ENCODE measurements at places on chromosomes 4 and X. TPM values are rescaled to one million over a fixed set of nuclear protein-coding genes. Genes with fewer than 3 reads are reported as not detected.

- DNase-seq, result no peak
Observed at GRCh38 chr4:53804719-53805118, 213.4 kb upstream of the LNX1 start.

DNA sequence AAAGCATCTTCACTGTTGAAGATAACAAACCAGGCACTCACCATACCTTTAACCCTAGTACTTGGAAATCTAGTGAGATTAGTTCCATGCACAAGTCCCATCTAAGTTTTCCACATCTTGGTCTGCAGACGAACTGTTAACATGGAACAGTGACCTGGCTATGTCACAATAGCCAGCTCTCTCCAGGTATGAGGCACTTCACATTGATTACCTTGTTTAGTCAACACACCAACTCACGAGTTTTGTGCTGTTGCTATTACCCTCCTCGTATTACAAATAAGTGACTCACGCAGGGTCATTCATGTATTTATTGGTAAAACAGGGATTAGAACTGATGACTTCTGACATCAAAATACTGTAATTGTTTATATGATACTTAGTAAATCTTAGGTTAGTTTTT lies 36.4 kb upstream of the FRAS1 start:
- DNase-seq, result no peak

DNA sequence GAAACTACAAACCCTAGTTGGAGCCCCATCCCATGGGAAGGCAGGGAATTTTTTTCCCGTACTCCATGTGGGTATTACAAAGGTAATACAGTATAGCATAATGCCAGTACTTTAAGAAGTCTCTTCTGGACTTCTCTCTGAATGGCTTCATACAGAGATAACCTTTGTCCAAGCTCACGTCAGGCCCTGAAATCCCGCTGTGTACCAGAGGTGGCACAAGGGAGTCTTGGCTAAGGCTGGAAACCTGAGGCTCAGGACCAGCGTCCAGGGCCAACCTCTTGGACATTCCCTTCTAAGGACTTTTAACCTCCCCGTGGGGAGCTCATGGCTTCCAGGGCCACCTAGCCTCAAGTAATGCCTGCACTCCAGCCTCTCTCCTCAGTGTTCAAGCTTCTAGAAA lies 338.9 kb upstream of the FAM241A start:
- no peak for DNase-seq

DNA sequence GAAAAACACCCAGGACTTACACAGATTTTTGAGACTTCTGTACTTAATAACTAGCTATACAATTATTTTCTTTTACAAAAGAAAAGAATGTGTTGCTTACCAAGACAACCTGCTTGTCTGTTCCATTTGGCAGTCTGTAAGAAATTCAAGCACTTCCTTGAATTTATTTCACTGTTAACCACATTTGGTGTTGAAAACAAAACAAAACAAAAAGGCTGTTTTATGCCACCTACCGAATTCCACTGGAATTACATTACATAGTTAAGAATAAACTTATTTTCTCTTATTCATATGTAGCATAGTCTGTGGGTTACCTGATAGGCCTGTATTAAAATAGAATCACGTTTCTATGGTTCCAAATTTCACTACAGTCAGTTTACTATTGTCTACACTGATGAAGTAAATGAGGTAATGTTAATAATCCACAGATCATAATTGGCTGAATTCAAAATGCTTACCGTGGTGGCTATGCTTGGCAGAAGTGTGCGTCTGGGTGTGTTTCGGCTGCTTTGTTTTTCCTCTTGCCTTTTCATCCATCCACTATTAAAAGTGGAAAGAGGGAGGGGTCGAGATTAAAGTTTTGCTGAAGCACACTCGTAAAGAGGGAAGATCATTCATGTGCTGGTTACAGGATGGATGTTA lies at the start of gene TLR1:
Gene TLR1, minus strand, starts transcription at position 138 of the 642 bp plus-strand sequence. CDS start 5,960 bp downstream, outside the sequence.
- no peak for DNase-seq

DNA sequence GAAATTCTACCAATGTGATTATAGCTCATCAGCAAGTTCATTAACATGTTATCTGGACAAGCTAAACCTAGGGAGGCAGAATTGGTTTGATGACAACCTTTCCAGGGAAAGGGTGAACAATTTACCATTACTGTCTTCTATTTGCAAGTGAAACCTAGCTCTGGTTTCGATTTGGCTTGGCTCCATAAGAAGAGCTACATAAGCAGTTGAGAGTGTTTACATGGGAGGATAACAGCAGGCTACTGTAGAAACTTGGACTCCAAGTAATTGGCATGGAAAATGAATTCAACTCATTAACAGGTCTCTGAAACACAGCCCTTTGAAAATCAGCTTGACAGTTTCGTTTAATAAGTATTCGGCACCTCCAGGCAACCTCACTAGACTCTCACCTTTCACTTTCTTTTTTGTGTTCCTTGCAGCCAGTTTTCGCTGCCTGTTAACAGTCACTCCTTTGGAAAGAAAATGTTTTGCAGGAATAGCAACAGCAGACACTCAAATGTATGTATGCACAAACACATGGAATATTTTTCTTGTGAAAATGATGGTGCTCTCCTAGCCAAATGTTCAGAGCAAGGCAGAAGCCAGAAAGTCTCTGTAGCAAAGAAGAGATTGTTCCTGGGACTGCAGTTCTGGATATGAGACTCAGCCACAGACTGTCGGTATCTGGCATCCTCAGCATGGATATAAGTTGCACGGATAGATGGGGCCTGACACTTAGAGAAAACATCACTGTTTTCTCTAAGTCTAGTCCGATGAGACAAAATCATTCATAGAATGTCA lies 27.5 kb downstream of the POU3F4 start:
- no peak for DNase-seq

DNA sequence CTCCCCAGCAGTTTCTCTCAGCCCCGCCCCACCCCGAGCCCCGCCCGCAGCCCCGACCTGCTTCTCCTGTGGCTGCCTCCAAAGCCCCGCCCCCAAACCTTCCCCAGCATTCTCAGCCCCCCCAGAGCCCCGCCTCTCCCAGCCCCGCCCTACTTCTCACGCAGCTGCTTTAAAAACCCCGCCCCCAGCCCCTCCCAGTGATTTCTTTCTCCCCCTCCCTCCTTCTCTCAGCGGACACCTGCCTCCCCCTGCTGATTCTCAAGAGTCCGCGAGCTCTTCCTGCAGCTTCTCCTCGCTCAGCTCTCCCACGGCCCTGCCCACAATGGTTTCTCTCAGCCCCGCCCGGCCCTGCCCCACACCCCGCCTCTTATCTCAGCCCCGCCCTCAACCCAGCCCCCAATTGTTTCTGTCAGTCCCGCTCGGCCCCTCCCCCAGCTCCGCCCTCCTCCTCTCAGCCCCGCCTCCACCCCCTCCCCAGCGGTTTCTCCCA lies 636 bp upstream of the EOLA1 start:
- peak; percentile 93 for DNase-seq

DNA sequence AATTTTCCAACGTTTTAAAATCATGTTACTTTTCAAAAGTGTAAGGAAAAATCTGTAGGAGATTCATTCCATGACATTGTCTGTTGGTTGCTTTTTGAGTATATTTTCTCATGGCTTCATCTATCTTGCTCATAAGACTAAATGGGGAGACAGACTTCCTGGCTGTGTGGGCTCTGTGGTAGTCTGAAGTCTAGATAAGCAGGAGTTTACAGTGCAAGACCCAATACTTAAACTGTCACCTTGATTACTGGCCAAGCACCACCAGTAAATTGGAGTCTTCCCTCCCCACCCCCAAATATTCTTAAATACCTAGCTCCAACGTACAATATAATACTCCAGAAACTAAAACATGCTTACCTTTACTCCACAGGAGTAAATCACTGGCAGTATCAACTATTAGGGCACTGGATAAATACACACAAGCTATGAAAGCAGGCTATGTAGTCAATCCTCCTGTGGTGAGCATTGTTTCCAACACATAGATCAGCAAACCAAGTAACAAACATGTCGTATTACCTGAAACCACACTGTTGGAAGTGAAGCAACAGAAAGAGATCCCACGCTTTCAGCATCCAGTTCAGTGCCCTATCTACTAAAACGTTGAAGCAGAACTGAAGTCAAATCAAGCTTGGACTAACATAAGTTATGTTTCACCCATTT lies 6.2 kb downstream of the HNRNPD start:
- DNase-seq, result no peak

DNA sequence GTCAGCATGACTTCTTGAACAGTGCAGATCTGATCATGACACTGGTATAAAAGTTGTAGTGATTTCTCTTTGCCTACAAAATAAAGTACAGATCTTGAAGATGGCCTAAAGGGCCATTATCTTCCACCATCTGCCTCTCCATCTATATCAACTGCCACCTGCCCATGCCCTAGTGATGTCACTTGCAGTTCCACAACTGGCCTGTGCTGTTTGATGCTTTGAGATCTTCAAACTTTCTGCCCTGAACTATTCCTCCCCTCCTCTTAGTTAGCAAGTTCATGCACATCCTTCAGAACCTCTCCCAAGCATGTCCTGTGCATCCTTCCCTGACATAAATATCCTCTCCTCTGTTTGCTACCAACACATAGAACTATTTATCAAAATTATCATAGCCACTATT lies 217.0 kb downstream of the SOWAHB start:
- DNase-seq, result no peak

- no peak for DNase-seq
Observed at GRCh38 chr4:610411-611261, 14.7 kb upstream of the PDE6B start.

DNA sequence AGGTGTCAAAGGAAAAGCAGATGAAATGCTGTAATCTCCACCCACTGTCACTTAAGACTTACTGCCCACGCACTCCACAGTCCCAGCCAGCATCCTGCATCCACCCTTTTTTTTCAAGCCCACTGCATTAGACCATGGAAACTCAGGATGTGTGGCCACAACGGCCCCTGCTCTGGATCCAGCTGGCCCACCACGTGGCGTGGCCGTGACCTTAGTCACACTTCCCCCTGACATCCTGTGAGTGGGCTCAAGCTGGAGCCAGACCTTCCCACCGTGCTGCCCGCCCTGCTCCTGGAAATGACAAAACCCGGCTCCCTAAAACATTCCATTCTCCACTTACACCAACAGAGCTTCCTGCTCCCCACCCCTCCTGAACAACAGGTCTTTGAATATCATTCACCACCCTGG lies 588.3 kb upstream of the DIPK2B start:
- peak; percentile 60 for DNase-seq

DNA sequence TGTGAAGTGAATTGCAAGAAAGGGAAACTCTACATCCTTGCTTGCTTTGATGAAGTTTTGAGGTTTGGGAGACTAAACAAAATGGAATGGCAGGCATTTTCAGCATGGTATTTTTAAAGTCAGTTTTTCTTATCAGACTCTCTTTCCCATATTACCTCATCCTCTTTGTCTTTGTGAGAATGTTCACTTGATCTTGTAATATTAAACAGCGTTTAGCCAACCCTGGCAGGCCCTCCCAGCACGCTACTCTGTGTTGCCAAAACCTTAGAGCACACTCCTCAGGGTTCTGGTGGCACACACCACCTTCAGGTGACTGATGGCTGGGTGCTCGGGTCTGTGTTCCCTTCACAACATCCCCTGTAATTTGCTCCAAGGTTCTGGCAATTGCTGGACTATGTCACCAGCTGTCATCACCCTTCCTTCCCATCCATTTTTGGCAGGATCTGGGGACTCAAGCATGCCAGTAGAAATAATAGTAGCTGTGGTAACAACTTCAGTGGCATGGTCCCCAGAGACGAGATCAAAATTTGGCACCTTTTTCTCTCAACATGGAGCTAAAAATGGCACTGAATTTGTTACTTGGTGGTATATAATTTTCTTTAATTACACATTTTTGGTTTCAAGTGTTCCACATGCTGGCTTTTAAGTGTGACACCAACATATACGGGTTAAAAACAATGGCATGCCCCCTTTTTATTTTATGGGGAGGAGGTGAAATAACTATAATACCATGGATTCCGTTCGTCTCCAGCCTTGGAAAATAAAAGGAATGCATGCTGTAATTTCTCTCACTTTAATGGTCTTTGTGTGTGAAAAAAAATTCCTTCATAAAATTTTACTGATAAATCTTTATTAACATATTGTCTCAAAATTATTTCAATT lies 273.1 kb downstream of the DCTD start:
- peak; percentile 60 for DNase-seq

DNA sequence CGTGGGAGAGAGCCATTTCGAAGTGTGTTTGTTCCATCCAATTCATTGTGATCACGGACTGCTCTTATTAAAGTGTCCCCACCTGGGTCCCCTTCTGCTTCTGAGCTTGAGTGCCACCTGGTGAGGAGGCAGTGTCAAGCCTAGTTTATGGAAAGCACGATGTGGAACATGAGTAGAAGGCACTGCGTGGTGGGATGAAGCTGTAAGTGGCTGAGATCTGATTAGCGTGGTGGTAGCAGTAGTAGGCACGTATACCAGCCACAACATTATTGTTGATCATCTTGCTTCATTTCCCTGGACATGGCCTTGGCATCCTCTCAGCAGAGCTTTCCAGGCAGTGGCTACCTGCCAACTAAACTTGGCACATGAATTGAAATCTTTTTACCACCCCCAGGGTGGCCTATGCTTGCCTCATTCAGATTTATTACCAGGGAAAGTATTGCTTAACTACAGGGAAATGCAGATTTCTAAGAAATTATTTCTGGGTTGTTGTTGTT lies 46.4 kb downstream of the GPAT3 start:
- no peak for DNase-seq

- no peak for DNase-seq
Observed at GRCh38 chr4:95264843-95265242, 283.9 kb downstream of the UNC5C start.

- peak; percentile 62 for DNase-seq
Observed at GRCh38 chrX:40644821-40645358, 2.5 kb downstream of the CXorf38 start.

GRCh38 chr4:176540814-176541213 lies 221.0 kb downstream of the SPCS3 start:
- no peak for DNase-seq

DNA sequence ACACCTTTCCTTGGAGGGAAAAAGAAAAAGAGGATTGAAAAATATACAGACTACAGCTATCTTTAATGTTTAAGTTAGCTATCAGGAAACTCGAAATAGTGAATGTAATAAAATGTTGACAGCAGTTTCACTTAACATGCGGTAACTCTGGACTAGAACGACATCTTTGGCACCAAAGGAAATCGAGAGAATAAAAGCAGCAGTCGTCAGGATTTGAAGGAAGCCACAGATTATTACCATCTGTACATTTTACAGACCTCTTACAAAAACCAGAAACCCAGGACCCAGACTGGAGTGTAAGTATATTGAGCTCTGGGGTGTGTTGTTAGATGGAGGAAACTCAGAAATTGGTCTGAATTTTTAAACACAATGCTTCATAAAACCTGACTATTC lies 51.6 kb upstream of the STOX2 start:
- no peak for DNase-seq

The CXCL9 gene
- 0.37 TPM for total RNA-seq

The RADX gene
- total RNA-seq, result 0.61 TPM

The CPEB2 gene
- 11.5 TPM for total RNA-seq

The TSPAN6 gene
- total RNA-seq, result 6.1 TPM

The SASH3 gene
- 0.96 TPM for total RNA-seq

The RAB9B gene
- total RNA-seq, result 26.7 TPM

The MAGEB17 gene
- total RNA-seq, result not detected

The GLOD5 gene
- total RNA-seq, result not detected

The MMRN1 gene
- total RNA-seq, result 1.5 TPM

The ANKRD50 gene
- 11.5 TPM for total RNA-seq

The ARMCX4 gene
- total RNA-seq, result 11.0 TPM

The SLC2A9 gene
- total RNA-seq, result 6.0 TPM
